ENCODE measurements at places on chromosomes 7 and 10. TPM values are rescaled to one million over a fixed set of nuclear protein-coding genes. Genes with fewer than 3 reads are reported as not detected.

MRPS33 gene
- total RNA-seq = 39.4 TPM

KAT6B gene
- total RNA-seq = 67.9 TPM

ATE1 gene
- 66.0 TPM for total RNA-seq

TET1 gene
- total RNA-seq = 11.4 TPM

Data from thyroid gland (tissue), 4 donors.